Stimulated activated naive CD8-positive, alpha-beta T cell treated with anti-CD3 and anti-CD28 coated beads, Interleukin-15, amount 100 ng/mL, for 72 hours (primary cell): ENCODE measurements at places on chromosomes 11 and 22.
A peak's percentile ranks its signal among the peaks of the same experiment; 100 is the strongest.

DNA sequence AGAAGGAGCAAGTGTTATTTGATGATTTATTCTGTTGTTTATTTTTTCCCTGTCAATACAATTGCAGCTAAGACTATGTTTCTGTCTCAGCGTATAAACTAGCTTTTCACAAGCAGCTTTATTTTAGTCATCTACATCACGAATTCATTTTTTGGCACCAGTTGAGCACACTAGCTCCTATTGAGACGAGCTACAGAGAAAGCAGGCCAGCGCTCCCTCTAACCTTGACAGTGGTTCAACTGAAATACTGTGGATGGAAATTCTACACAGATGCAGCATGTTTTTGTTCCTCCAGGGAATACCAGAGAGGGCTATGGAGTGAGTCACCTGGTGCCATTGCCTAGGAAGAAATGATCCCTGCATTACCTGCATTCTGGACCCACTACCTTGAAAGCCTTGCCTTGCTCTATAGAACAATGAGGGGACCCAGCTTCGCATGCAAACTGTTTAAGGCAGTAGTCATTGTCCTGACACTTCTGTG is 108.2 kb upstream of the ARHGAP42 start:
- DNase-seq = no peak

DNA sequence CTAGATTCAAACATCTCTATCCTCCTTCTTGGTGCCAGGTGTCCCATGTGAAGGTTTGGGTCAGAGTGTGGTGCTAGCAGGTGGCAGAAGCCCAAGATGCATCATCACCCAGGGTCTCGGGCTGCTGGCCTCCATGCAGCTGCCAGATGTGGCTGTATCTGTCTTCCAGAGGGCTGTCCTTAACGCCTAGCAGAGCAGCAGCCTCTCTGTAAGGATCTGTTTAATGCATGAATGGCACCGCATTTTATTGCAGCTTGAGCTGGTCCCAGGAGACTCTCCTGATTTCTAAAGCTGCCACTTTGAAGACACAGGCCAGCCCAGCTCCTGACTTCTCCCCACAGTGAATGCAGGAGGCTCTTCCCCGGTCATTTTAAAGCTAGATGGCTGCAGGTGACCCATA is 26.3 kb downstream of the SLC1A2 start:
- DNase-seq = no peak

DNA sequence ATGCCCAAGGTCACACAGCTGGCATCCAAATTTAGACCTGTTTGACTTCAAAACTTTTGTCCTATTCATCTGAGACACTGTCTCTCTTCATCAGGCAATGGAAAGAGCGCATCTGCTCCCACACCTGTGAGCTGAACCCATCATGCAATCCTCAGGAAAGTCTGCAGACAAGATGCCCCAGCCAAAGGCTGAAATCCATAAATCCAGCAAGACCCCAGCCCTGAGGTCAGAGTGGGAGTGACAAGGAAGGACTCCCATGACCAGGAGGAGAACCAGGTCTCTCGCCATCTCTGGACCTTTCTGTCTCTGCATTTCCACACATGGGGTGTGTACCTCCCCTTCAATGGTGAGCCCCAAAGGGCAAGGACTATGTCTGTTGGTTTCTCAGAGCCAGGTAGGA is 83.6 kb upstream of the HMGXB4 start:
- DNase-seq = no peak

- peak; percentile 83 for DNase-seq
Measured at GRCh38 chr22:19629720-19630419, 84.4 kb upstream of the SEPTIN5 start.

- no peak for DNase-seq
Measured at GRCh38 chr11:115220423-115220822, 283.8 kb downstream of the CADM1 start.

GRCh38 chr11:94310191-94310875 is 6.0 kb downstream of the IZUMO1R start:
- DNase-seq = no peak

GRCh38 chr11:35381709-35382322 is 37.5 kb downstream of the SLC1A2 start:
- DNase-seq = no peak

- DNase-seq = no peak
Measured at GRCh38 chr22:39132281-39132680, 20.2 kb downstream of the CBX7 start.

- DNase-seq = peak; percentile 69
Measured at GRCh38 chr11:128039140-128040021, 548.0 kb downstream of the ETS1 start.

GRCh38 chr11:75260396-75261170 is 20.0 kb downstream of the TPBGL start:
- DNase-seq = no peak

GRCh38 chr22:19872779-19873137 is 18.1 kb upstream of the GNB1L start:
- DNase-seq = no peak

DNA sequence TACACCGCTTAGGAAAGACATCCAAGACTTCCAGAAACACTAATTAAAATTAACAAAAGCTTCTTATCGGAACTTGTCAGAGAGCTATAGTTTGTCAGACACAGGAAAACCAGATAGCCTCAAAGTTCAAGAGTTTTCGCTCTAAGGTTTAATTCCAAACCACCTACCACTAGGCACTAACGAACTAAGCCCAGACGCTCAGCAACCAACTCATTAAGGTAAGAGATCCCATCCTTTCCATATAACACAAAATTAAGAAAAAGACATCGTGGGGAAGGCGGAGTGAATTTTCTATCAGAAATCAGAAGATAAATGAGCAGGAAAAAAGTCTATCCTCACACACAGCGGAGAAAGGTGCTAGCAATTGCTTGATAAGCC is 382 bp downstream of the IMMP1L start:
- no peak for DNase-seq
